Stimulated activated CD4-positive, alpha-beta T cell treated with anti-CD3 and anti-CD28 coated beads, Interleukin-1b, Interleukin-23, amount 100 ng/mL, for 1 hour (primary cell): ENCODE measurements at places on chromosomes 11 and 22.

DNA sequence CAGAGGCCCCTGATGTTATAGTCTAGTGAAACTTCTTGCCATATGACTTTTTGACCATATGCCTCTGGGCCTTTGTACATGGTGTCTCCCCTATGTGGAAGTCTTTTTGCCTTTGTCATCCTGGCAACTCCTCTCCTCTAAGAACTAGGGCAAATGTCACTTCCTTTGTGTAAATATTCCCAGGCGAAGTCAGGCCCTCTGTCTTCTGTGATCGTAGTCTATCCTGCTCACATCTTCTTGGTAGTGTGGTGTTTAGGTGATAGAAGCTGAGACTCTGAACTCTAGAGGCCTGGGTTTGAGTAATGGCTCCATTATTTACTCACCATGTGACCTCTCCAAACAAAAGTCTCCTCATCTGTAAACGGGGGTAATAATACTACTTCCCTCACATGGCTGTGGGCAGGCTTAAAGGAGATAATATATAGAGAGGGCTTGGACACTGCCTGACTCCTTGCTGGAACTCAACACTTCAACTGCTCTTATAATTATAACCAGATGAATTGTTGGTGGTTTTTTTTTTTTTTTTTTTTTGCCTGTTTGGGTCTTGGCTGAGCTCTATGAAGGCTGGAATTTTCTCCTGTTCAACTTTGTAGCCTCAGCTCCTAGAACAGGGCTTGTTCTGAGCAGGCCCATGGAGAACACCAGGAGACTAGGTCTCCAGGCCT, 43.8 kb downstream of the INSC start:
- DNase-seq = no peak

- no peak for DNase-seq
Observed at GRCh38 chr22:44193535-44193891, 12.8 kb downstream of the PARVG start.

GRCh38 chr11:29173660-29174062, 843.2 kb downstream of the KCNA4 start:
- DNase-seq = no peak

GRCh38 chr22:46862418-46863324, 100.2 kb downstream of the TBC1D22A start:
- DNase-seq = no peak

DNA sequence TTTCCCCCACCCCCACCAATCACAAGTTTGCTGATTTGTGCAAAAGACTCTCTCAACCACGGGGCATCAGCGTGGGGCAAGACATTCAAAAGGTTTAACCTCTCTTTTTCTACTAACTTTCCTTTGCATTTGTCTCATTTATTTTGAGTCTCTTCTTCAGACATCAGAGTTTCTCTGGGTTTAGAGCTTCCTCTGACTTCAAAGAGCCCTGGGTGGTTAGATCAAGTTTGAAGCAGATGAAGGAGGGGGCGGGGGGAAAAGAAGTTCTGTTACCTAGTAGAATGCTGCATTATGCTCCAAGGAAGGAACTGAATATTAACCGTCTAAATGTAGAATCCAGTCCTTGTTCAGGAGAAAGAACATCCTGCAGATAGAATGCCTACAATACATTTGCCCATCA, 24.5 kb downstream of the GAS2 start:
- DNase-seq = no peak

DNA sequence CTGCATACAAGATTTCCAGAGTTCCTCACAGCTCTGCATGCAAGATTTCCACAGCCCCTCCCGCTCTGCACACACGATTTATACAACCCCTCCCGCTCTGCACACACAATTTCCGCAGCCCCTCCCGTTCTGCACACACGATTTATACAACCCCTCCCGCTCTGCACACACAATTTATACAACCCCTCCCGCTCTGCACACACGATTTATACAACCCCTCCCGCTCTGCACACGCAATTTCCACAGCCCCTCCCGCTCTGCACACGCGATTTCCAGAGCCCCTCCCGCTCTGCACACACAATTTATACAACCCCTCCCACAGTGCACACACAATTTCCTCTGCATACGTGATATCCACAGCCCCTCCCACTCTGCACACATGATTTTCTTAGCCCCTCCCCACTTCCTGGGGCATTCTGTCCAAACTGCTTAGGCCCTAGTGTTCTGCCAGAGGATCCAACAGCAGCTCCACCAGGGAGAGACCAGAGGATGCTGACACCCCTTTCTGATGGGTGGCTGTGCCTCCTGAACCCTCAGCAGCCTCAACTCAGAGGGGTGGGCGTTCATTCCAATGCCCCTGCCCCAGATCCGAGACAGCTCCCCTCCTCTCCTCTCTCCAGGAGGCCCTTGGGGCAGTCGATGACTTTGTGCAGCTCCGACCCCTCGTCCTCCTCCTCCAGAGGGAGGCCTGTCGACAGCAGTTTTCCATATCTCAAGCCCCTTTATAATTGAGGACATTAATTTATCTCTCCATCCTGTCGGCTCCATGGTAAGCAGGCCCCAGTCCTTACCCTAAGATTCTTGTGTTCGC, 671.7 kb downstream of the BRD1 start:
- no peak for DNase-seq

- DNase-seq = no peak
Observed at GRCh38 chr11:44793350-44794090, 66.8 kb downstream of the TSPAN18 start.

DNA sequence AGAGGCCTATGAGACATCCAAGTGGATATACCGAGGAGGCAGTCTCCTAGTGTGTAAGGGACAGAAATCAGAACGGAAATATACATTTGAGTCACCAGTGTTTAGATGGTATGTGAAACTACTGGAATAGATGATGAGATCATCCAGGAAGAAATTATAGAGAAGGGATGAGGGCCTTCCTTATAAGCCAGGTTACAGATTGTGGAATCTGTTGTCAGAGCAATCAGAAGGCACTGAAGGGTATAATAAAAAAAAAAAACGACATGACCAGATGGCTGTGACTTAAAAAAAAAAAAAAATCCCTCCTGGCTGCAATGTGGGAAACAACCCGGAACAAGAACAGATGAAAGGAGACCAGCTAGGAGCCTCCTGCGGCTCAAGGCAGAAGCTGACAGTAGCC, 2.7 kb downstream of the MAJIN start:
- no peak for DNase-seq

DNA sequence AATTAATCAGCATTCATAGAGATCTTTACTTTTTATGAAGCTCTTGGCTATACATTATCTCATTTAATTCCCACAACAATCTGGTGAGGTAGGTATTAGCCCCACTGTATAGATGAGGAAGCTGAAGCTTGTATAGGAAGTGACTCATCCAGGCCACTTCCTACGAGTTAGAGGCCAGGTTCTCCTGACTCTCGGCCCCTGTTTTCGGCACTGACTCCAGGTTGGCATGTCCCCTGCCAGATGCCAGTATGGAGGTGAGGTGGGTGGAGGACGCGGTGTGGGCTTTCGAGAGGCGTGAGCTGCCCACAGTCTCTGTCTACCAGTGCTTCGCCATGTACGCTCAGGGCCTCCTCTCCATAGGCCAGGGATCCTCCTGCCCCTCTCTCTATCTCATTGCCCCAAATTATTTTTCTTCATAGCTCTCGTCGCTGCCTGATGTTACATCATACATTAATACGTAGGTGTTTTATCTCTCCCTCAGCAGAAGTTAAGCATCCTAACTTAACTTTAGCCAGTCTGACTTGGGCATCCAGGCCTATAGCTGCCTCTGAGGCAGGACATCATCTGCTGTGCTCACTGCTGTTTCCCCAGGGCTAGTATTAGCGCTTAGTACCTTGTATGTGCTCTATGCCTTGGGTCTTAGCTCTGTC, 9.0 kb downstream of the DGAT2 start:
- no peak for DNase-seq

DNA sequence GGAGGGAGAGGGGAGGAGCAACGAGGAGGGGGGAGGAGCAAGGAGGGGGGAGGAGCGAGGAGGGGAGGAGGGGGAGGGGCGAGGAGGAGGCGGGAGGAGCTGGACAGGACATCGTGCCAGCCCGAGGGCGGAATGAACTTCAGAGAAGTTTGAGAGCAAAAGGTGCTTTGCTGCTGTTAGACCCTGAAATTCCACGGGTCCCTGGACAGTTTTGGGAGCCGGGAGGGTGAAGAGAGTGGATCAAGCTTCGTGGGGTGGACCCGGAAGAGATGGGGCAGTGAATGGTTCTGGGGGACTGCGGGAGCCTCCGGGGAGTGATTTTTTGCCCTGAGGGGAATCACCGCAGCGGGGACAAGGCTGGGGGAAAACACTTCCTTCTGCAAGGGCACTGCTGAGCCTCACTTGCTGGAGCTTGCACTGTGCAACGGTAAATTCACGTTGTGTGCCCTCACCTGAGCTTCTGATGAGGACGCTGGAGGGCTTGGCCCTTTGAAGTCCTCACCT, 10.7 kb upstream of the NLRP6 start:
- no peak for DNase-seq

DNA sequence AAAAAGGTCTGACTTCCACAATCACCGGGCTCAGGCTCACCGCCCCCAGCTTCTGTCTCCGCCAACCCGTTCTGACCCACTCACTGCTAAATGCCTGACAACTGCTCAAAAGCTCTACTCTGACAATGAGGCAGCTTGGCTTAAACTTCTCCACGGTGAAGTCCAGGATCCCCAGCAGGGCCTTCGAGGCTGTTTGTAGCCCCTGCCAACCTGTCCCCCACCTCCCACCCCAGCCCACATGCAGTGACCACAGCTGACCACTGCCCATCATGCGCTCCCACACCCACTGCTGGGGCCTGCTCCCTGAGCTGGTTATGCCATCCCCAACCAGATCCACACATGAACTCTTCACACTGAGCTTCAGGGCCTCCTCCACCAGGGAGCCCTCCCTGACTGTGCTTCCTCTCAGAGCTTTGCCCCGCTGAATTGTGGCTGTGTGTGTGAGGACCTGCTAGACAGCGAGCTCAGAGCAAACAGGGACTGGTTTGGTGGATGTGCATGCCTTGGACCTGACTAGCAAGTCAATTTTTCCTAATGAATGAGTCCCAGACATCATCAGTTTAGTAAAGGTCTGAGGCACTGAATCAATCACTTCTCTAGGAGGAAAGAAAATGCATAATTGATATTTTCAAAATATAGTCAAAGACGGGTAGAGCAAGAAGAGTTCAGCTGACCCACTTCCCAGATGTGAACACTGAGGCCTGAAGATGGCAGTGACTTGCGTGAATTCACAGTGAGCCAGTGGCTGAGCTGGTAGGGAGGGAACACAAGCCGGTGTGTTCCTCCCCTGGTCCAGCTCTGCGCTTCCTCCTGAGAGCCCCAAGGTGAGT, 7.7 kb downstream of the LRRC32 start:
- DNase-seq = no peak

DNA sequence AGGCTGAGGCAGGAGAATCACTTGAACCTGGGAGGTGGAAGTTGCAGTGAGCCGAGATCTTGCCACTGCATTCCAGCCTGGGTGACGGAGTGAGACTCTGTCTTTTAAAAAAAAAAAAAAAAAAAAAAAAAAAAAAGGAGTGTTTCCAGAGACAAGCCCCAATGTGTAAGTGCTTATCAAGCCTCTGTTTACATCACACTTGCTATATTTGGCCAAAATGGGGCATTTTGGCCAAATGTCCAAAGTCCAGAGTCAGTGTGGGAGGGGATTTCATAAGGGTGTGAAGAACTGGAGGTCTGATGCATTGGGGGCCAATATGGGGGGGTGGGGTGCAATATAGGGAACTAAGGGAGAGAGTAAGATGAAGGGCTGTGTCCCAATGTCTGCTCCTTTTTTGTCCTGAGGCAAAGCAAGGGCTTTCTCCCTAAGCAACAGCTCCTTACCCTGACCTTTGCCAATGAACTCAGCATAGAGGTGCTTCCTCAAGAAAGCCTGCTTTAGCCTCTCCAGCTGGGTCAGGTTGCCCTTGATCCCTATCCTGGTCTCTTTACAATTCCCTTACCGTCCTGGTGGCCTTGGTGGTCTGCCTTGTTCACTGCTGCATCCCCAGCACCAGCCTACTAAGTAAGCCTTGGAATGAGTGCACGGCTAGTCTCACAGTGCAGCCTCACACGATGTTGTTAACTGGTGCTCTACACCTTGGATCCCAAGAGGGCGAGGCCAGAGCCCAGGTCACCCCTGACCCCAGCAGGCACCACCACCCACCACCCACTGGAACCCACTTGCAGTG, 14.1 kb upstream of the BCR start:
- DNase-seq = no peak

- no peak for DNase-seq
Observed at GRCh38 chr22:22576244-22576988, 17.4 kb upstream of the PRAME start.

GRCh38 chr11:57485217-57485990, 25.1 kb downstream of the RTN4RL2 start:
- no peak for DNase-seq

DNA sequence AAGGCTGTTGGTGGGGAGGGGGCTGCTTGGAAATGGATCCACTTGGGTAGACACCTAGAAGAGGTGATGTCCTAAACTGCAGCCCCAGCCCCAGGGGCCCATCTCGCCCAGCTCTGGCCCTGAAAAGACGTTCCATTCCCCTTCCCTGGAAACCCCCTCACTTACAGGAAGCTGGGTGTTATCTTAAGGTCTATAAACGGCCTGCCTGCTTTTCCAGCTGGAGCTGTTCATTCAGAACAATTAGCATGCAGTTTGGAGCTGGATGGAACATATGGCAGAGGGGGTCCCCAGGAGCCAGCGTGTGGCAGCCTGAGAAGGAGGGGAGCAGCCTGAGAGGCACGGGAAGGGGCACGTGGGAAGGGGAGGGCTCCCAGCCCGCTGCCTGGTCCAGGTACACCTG, 139.6 kb downstream of the PKNOX2 start:
- DNase-seq = no peak

DNA sequence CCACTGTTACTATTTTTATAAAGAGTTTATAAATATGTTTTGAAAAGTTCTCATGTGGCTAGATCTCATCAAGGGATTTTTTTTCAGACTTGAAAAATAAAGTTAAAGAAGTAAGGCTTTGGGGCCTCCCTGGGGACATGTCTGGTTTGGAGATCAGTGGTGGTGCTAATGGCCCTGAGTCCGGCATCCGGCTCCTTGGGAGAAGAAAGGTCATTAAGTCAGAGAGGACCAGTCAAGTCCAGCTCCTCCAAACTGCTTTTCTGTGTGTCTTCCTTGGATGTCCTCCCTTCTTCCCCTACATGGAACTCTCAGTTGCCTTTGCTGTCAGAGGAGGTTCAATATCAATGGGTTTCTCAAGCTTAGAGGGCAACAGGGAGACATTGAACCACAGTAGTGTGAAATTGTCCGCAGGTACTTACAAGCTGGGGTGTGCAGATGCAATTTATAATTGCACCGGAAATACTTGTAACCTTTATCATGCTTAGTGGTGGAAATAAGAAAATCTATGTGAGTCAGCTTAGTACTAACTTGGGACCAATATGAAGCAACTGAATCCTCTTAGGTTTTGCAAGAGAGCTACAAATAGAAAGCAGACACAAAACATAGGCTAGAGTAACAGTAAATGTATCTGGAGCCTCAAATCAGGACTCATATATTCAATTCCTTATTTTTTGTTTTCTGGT, 144.3 kb downstream of the TEAD1 start:
- no peak for DNase-seq
